ENCODE measurements at places on chromosomes 16 and 17.

DNA sequence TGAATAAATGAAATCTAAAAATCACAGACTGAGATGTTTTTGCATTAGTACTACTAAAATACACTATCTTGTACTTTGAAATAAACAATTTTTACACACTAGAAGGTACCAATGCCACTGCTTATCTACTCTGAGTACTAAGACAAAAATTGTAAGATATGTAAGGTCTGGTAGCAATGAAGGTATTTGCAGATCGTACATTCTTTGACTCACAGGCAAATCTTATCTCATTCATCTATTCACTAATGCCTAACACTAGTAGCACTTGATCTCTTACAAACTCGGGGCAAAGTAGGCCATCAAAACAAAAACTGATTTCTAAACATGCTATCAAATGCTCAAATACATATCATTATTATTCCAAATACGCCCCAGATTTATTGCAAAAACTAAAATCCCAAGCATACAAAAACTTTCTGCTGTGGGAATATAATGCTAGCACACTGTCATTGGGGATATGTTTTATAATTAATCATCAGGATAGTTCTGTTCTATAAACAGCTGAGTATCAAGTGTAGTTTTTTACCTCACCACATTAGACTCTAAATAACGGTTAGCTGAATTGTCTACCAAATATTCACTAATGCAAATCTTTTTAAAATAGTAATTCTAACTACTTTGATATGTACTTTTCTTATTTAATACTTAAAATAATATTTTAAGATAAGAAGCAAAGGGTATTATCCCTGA is 68.0 kb downstream of the MED13 start:
- DNase-seq: no peak

DNA sequence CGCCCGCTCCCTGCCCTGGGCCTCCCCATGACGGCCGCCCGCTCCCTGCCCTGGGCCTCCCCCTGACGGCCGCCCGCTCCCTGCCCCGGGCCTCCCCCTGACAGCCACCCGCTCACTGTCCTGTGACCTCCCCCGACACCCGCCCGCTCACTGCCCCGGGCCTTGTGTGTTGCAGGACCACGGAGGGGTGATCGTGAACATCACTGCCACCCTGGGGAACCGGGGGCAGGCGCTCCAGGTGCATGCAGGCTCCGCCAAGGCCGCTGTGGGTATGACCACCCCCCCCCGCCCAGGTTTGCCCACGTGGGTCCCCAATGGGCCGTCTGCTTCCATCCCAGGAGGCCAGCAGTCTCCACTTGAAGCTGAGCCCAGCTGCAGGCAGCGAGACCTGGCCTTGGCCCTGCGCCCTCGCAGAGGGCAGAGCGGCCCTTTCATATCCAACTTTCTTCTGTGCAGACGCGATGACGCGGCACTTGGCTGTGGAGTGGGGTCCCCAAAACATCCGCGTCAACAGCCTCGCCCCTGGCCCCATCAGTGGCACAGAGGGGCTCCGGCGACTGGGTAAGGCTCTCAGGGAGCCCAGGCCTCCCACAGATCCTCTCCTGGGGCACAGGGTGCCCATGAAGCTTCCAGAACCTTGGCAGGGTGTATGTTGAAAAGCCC is 9.0 kb downstream of the DECR2 start:
- no peak for DNase-seq

DNA sequence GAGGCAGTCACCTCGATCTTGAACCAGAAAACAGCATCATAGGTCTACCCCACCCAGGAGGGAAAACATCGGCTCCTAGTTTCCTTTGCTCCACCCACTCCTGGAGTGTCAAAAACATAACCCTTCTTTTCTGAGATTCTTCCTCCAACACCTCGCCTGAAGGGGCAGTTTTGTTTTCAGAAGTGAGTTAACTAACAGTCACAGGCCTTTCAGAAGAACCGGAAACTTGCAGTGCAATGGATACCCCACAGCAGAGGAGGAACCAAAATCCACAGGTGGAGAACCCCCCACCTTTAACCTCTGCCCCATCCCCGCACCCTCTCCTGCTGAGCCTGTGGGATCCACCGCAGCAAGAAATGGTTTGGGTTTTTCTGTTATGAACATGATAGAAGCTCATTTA is 7.8 kb upstream of the TEX2 start:
- no peak for DNase-seq

DNA sequence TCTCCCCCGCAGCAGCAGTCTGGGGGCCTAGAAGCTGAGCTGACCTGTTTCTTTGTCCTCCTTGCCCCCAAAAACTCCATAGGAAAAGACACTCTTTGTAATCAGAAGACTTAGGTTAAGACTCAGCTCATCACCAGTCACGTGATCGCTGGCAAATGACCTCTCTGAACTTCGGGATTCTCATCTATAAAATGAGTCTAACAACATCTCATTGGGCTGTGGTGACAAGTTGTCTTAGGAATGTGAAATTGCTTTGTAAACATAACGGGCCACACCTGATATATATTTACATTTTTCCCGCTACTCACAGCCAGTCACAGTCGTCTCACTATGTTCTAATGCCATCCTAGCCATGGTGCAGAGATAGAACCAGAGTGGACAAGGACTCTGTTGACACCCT is 86.0 kb upstream of the LHX1 start:
- peak; percentile 85 for DNase-seq

DNA sequence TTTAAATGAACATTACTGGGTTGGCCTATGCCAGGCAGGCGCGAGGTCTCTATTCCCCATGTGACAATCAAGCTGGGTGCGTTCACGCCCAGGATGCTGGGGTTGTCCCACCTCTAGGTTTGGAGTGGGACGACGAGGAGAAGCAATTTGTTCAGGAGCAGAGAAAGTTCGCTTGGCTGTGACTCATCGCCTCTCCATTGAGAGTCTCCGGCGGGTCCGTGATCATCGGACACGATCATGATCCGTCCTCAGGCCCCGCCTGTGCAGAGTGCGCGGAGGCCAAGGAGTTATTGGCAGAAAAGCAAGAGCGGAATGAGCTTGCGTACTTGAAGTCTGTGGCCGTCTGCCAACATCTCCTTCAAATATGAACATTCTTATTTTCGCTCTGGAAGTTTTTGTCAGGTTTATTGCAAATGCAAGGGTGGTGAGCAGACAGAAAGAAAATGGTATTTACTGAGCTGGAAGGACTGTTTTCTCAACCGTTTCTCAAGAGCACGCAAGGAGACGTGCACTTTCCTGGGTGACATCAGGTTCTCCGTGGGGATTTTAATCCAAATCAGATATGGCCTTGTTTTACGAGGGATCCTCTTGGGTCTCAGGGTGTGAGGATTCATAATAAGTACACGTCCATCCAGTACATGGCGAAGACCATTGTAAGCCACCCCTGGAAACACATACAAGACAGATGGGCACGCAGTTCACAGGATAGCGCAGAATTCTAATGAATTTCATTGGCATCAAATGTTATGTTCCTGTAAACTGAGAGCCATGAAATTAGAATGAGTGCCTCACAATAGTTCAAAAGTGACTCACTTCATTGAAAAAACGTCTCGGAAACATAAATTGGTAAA is 70.1 kb upstream of the CREBBP start:
- peak; percentile 76 for DNase-seq

DNA sequence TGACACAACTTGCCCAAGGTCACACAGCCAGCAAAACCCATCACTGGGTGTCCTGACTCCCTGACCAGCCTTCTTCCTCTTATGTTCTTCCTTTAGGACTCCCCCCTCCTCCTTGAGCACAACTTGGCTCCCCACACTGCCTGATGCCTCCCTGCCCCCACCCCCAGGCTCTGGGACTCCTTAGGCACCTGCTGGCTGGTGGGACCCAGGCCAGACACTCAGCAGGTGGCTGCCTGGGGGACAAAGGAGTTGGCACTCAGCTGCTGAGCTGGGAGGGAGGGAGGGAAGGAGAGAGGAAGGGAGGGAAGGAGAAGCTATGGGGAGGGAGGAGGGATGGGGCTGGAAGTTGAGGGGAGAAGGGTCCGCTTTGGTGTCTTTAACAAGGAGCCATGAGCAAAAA is 8.0 kb downstream of the SEZ6 start:
- no peak for DNase-seq

DNA sequence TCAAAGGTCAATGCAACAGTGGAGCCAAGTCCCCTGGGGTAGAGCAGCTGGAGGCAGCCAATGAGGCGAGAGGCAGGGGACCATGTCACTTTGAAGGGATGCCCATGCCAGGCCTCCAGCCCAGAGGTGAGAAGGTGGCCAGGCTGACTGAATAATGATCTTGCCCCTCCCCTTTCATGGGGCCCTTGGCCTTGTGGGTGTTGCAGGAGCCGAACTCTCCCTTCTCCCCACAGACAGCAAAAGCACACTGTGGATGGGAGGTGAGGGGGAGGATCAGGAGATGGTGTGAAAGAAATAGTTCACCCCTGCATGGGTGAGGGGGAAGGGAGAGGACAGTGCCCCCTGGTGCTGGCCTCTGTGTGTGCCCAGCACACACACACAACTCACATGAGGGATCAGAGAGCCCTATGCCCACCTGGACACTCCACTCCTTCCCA is 15.8 kb upstream of the TBX21 start:
- no peak for DNase-seq

- DNase-seq: no peak
Observed at GRCh38 chr16:50059669-50060068, 6.1 kb upstream of the HEATR3 start.

GRCh38 chr17:36850790-36851189 is 86.5 kb upstream of the LHX1 start:
- peak; percentile 79 for DNase-seq
